ENCODE measurements at places on chromosomes 5 and 9. TPM values are rescaled to one million over a fixed set of nuclear protein-coding genes. Genes with fewer than 3 reads are reported as not detected.

GRCh38 chr5:122790354-122791103 is 15.6 kb downstream of the SNX2 start:
- DNase-seq, result no peak

DNA sequence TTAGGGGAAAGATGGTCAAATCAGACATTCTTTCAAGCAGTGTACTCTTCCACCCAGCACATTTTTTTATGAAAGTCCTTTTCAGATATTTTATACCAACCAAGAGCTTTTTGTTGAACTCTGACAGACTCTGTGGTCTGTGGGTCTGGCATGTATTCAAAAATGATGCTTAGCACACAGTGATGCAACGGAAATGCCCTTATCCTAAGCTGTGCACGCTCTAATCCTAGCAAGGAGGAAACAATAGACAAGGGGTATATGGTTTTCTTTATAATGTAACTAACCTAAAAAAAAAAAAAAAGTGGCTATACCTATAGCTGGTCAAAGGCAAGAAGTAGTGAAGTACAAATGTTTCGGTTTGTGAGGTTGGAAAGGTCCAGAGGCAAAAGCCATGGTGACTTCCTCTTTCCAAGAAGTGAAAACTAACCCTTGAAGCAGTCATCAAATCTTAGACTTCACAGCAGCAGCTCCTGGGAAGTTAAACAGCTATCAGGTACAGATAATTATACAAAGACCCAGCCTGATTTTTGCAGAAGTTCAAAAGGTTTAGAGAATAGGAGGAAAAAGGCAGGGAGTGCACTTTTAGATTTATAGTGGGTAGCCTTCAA is 82.5 kb downstream of the SEMA6A start:
- no peak for DNase-seq

GRCh38 chr5:23450187-23450586 is 57.2 kb upstream of the PRDM9 start:
- DNase-seq, result no peak

FGFR4 gene
- polyA plus RNA-seq, result 45.0 TPM

GRCh38 chr9:125972012-125972729 is 225.0 kb downstream of the PBX3 start:
- DNase-seq, result no peak

GPX8 gene
- polyA plus RNA-seq, result 63.6 TPM

GDA gene
- 0.95 TPM for polyA plus RNA-seq

Data from left renal cortex interstitium (tissue), 4 donors.